ENCODE measurements at places on chromosomes 7 and 10.

GRCh38 chr7:31066516-31067130, 14.5 kb downstream of the ADCYAP1R1 start:
- DNase-seq, result no peak

DNA sequence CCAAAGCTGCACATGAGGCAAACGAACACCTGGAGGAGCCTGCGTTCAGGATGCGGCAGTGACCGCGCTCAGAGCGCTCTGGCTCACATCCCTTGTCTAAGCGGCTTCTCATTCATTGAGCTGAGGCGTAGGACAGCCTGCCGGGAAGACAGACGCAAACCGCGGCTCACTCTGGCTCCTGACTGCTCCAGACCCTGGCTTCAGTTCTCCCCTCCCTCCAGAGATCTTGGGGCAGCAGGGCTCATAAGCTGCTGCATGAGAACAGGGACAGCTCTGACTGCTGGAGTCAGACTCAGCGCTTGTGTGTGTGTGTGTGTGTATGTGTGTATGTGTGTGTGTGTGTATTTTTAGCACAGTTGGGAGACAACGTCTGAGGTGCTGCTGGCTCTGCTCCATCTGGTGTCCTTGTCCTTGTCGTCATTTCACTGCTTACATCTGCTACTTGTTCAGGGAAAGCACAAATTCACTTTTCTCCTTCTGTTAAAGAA, 15.8 kb upstream of the LYZL2 start:
- peak; percentile 43 for DNase-seq

DNA sequence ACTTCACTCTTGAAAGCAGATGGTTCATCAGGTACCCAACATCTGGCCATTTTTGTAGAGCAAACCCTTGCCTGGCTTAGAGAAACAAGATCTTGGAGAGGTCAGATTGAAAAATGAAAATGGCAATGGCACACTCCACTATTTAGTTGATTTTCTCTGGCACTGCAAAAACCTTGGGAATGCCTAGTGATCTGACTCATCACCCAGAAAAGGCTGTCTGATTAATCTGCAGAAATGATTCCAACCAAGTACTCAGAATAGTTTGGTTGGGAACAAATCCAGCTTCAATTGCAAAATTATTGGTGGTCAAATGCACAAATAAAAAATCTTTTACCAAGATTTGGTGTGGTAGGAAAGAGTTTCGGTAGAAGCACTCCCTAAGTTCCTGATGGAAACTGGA, 351.2 kb downstream of the PHTF2 start:
- DNase-seq, result no peak

DNA sequence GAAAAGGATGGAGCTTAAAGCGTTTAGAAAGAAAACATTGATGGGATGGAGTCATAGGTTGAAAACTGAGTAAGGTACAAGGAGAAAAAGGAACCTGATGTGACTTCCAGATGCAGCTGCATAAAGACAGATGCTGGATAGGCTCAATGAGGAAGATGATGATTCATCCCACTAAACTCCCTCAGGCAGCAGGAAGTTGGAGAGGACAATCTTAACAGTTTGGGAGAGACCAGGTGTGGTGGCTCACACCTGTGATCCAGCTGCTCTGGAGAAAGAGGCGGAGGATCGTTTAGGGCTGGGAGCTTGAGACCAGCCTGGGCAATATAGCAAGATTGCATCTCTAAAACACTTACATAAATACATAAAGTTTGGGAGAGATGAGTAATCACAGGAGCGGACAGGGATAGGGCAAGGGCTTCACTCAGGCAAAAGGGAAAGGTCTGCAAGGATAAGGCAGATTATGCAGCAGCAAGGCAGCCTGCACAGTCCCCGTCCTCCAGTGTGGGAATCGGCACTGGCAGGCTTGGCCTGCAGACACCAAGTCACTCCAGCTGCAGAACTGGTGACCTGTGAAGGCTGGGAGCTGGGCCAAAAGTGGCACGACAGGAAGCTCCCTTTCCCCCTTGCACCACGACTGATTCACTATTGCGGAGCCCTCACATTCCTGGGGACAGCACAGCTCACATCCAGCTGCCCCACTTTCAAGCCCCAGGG, 438.5 kb downstream of the GRID1 start:
- no peak for DNase-seq

DNA sequence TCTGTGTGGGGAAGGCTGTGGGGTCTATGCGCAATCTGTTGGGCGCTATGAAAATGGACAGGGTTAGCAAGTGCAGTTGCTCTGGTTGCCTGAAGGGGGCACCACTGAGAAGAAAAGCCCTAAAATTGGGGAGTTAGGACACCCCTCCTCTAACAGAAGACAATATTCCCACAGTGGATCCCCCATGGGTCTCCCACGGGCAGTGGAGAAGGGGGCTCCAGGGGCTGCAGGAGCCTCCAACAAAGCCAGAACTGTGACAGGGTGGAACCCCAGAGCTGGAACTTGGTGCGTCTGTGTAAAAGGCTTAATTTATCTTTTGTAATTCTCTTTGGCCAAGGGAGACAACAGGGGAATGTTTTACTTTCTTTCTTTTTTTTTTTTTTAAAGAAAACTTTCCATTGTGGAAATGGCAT, 12.5 kb upstream of the COL13A1 start:
- DNase-seq, result peak; percentile 3

GRCh38 chr10:123885406-123886170, 6.0 kb downstream of the CPXM2 start:
- DNase-seq, result no peak

DNA sequence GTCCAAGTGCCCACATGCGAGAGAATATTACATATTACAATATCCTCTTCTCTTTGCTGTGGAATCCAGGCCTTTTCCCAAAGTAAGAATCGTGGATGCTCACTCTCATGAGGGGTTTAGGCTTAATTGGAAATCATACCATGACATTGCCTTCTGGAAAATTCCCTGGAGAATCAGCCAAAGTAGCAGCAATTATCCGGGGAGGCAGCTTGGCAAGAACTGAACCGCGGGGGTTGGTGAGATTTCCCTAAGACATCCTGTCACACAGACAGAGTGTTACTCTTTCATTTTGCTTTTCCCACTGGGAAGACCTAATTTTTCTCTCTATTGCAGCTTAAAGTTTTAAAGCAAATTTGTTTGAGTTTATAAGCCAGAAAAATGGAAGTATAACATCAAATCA, 463.6 kb upstream of the DPP6 start:
- no peak for DNase-seq

DNA sequence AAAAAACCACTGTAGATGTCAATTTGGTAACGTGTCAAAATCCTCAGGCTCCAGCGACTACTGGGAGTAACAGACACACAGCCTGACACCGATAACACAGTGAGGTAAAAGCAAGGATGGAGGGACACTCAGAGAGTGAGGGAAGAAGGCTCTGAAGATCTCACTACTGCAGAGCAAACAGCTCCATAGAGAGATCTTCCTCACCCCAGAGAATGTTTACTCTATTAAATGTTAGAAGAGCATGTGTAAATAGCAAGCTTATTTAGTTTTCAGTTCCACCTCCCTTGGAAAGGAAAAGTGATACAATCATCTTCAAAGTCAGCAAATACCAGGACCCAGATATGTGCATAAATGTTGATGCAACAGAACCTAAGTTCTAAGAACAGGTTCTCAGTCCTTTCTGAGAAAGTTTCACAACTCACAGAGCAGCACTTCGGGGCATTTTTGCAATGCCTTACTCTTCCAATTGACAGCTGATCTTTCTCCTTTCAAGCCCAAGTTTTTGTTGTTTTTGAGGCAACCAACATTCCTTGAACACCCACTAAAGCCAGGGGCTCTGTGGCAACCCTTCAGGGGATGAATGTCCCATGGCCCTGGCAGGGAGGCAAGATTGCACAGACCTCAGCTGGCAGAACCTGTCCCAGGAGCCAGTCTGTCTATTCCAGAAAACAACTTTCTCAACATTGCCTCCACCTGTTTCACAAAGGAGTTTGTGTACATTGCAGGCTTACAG, 177.4 kb downstream of the SFMBT2 start:
- DNase-seq, result peak; percentile 27

DNA sequence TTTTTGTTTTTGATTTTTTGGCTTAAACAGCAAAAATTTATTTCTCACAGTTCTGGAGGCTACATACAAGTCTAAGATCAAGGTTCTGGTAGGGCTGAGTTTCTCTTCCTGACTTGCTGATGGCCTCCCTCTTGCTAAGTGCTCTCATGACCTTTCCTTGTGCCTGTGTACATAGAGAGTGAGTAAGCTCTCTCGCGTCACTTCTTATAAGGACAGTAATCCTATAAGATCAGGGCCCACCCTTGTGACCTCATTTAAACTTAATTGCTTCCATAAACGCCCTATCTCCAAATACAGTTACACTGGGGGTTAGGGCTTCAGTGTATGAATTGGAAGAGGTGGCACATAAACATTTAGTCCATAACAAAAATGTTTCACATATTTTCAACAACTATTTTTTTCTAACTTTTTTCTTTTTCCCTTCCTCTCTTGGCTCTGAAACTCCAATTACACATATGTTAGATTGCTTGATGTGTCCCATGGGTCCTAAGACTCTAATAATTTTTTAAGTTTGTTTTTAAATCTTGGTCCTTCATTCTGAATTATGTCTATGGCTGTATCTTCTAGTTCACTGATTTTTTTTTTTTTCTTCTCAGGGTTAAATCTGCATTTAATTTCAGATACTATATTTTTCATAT, 149.8 kb downstream of the HBP1 start:
- no peak for DNase-seq

DNA sequence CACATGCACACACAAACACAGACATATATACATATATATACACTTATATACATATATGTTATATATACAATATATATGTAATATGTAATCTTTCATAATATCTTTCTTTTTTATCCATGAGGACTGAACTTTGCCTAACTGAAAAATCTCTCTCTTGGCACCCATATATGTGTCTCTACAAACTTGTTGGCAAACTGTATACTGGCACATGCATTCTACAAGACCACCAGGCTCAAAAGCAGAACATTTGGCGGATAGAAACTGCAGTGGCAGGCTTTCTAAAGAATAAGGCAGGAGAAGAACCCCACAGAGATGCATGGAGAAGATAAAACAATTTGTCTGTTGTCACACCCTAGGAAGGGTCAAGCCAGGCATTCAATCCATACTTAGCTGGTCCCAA, 165.3 kb downstream of the NRG3 start:
- no peak for DNase-seq

DNA sequence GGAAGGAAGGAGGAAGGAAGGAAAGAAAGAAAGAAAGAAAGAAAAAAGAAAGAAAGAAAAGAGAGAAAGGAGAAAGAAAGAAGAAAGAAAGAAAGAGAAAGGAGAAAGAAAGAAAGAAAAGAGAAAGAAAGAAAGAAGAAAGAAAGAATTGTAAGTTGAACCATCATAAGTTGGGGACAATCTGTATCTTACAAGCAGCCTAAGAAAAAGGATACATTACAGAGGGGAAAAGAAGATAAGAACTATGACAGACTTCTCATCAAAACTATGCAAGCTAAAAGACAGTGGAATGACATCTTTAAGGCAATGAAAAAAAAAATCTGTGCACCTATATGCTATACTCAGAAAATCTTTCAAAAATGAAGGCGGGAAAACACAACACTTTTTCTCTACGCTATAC, 50.3 kb upstream of the SP4 start:
- DNase-seq, result no peak

GRCh38 chr10:107544706-107545520, 380.4 kb upstream of the SORCS1 start:
- no peak for DNase-seq

DNA sequence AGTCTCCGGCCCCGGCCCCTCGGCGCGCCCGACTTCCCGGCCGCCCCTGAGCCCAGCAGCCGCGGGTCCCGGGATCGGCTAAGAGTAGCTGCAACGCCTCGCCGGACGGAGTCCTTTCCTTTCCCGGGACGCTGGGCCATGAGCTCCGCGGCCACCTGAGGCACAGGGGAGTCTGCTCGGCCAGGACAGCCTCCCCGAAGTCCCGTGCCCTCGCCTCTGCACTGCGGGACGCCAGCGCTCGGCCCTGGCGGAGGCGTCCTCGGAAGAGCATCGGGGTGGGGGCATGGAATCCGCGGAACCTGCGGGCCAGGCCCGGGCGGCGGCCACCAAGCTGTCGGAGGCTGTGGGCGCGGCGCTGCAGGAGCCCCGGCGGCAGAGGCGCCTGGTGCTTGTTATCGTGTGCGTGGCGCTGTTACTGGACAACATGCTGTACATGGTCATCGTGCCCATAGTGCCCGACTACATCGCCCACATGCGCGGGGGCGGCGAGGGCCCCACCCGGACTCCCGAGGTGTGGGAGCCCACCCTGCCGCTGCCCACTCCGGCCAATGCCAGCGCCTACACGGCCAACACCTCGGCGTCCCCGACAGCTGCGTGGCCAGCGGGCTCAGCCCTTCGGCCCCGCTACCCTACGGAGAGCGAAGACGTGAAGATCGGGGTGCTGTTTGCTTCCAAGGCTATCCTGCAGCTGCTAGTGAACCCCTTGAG, 502 bp downstream of the SLC18A3 start:
- DNase-seq, result no peak

GRCh38 chr7:32879460-32879859, 12.1 kb downstream of the KBTBD2 start:
- DNase-seq, result peak; percentile 28

- no peak for DNase-seq
Observed at GRCh38 chr10:78121801-78122200, 88.1 kb downstream of the RPS24 start.

DNA sequence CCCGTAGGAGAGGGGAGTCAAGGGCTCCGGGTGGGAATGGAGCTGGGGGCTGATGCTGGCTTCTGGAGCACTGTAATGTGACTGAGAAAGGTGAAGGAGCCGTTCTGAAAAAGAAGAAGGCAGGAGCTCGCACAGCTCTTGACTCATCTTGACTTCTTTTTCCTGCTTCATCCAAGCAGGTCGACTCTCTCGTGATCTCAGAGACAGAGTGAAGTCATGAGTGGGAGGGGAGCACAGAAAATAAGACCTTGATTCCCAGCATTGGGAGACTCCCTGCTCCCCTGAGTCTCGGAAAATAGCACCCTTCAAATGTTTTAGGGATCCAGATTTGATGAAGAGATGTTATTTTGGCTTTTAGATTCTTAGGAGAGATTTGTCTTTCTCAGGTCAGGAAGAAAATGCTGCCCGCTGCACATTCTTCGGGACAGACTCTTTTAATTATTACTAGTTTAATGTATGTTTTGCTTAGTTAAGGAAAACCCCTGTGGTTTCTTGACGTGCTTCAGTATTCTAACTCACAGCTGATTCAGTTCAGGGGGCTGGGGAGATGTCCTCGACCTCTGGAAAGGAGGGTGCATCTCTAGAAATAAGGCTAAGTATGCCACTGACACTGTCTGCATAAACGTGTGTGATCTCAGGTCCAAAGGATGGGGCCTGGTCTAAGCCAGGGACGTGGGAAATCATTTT, 34.1 kb downstream of the EGFR start:
- no peak for DNase-seq

- peak; percentile 71 for DNase-seq
Observed at GRCh38 chr10:102009801-102010425, 46.1 kb downstream of the ARMH3 start.

GRCh38 chr7:70016044-70016770, 417.9 kb downstream of the AUTS2 start:
- no peak for DNase-seq

- no peak for DNase-seq
Observed at GRCh38 chr10:73168465-73168803, 515 bp downstream of the FAM149B1 start.
